ENCODE measurements at places on chromosomes 12 and 14.
A peak's percentile ranks its signal among the peaks of the same experiment; 100 is the strongest.

GRCh38 chr14:75859746-75860145 lies 122.0 kb downstream of the TGFB3 start:
- no peak for DNase-seq

DNA sequence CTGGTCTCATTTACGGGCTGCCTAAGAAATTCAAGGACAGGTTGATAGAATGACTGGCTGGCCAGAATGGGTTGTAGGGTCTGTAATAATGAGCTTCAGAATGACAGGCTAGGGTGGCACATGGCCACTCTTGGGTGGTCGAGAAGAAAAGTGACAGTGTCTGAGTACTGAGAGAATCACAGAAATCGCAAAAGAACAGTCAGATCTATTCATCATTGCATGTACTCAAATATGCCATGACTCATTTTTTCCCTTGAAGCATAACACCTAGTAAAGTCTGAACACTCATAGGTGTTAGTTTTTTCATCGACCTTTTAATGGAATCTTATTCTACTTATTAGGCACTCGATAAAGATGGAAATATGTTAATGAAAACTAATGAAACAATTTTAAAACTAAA lies 37.8 kb upstream of the SEL1L start:
- DNase-seq: no peak

DNA sequence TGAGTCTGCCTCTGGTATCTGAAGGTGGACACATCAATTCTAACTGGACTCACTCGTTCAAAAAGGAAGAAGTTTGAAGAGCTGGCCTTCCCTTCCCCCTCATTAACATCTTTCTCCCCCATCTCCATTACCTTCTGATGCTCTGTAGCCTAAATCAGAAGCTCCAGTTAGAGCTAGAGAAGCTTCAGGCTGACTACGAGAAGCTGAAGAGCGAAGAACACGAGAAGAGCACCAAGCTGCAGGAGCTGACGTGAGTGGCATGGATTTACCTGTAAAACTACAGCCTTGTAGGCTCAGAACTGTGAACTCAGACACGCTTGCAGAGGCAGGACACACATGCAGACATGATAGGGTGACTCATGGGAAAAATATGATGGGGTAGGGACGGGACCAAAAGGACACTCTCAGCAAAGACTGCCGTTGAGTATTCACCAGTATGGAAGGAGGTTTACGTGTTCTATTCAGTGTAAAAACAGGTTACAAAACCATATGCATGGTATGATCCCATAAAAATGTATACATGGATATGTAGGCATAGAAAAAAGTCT lies 14.3 kb upstream of the PIP4K2C start:
- DNase-seq: no peak

DNA sequence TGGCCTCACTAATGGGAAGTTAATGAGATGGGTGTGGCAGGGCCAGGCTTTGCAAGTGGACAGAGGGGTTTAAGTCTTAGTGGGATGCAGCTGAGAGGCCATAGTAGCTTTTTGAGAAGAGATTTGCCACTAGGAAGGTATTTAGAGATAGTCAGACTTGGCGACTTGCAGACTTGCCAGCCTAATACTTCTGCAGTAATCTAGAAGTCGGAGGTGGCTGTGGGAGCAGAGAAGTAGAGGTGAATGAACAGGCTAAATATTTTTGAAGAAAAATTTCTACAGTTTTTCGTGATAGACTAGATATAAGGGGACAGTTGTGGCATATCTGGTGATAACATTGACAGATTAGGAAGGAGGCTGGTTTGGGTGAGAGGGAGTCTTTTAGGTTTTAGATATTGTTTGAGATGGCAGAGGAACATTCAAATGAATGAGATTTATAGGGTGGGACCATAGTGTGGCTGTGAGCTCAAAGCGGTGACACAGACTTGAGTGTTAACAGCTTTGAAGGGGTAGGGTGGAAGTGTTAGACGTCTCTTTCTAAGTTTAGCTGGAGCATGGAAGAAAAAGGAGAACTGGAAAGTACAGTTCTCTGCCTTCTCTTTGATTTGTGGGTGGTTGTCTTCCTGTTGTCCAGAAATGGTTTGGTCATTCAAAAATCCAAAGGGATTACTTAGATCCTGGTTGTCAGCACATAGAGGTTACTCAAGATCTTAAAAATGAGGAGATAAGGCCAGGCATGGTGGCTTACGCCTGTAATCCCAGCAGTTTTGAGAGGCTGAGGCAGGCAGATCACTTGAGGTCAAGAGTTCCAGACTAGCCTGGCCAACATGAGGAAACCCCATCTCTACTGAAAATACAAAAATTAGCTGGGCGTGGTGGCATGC lies 44.9 kb downstream of the MAPKAPK5 start:
- DNase-seq: no peak

DNA sequence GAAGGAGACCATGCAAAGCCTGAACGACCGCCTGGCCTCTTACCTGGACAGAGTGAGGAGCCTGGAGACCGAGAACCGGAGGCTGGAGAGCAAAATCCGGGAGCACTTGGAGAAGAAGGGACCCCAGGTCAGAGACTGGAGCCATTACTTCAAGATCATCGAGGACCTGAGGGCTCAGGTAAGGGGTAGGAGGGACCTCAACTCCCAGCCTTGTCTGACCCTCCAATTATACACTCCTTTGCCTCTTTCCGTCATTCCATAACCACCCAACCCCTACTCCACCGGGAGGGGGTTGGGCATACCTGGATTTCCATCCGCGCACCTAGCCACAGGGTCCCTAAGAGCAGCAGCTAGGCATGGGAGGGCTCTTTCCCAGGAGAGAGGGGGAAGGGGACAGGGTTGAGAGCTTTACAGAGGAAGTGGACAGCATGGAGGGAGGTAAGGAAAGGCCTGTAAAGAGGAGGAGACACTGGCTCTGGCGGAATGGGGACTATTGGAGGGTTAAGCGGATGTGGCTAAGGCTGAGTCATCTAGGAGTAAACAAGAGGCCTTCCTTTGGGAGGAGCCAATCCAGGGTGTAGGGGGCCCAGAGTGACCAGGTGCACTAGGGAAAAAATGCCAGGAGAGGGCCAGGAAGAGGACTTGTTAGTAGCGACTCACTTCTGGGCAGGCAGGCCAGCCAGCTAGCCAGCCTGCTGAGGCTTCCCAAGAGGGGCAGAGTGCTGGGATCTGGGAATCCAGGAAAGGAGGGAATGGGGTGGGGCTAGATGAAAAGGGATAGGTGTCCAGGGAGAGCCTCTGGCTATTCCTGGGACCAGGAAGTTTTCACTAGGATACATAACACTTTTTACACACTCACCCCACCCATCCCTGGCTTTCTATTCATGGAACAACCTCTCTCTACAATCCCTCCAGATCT lies 754 bp downstream of the KRT18 start:
- peak; percentile 42 for DNase-seq

GRCh38 chr12:12254553-12254952 lies 12.3 kb downstream of the LRP6 start:
- DNase-seq: no peak

GRCh38 chr12:66539431-66539830 lies 139.4 kb downstream of the GRIP1 start:
- no peak for DNase-seq

DNA sequence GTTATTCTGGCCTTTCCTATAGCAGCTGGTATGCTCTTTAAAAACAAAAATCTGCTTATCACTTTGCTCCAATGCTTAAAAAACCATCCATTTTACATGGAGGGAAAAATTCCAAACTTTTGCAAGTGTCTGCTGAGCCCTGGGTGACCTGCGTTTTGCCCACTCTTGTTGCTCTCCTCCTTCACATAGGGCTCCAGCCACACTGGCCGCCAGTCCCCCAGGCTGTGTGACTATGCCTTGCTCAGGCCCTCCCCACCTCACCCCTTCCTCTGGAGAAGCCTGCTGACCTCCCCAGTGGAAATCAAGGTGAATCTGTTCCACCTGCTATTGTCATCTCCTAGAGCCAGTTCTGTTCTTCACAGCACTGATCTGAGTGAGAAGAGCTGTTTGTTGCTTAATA lies 126.9 kb downstream of the SLC25A47 start:
- DNase-seq: no peak

DNA sequence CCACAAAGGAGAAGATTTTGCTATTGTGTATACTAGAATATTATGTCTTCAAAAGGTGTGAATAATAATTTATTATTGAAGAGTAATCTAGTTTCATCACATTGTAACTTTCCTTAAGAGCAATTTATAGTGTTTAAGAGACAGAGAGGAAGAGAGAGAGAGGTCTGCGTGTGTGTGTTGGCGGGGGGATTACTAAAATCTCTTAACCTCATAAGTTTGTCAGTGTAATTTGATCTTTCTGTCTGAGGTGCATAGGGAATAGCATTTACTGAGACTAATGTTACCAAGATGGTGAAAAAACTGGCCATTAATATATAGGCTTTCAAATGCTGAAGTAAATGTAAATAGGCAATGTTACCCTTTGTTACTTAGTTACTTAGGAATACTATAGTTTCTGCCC lies 48.2 kb upstream of the BTG1 start:
- DNase-seq: no peak

- peak; percentile 79 for DNase-seq
Measured at GRCh38 chr12:6943389-6943721, 261 bp upstream of the RNU7-1 start.

DNA sequence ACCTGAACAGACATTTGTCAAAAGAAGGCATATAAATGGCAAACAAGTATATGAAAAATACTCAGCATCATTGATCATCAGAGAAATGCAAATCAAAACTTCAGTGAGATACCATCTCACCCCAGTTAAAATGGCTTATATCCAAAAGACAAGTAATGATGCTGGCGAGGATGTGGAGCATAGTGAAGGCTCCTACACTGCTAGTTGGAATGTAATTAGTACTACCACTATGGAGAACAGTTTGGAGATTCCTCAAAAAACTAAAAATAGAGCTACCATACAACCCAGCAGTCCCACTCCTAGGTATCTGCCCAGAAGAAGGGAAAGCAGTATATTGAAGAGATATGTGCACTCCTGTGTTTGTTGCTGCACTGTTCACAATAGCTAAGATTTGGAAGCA lies 146.1 kb downstream of the TGFB3 start:
- no peak for DNase-seq

- DNase-seq: no peak
Measured at GRCh38 chr12:88934163-88934747, 354.0 kb upstream of the KITLG start.

GRCh38 chr14:75442642-75443041 lies 14.8 kb downstream of the JDP2 start:
- DNase-seq: no peak

GRCh38 chr14:103023881-103024473 lies 33.4 kb downstream of the CDC42BPB start:
- no peak for DNase-seq

Measured in NCI-H187 treated with DMSO at 0.1 percent for 48 hours (cell line).